ENCODE measurements at places on chromosomes 11 and 22.

GRCh38 chr11:66100272-66101065 lies 30.4 kb downstream of the PACS1 start:
- peak; percentile 39 for DNase-seq

- no peak for DNase-seq
These were observed 34.7 kb downstream of the USP47 start for GRCh38 chr11:11876458-11876857.

DNA sequence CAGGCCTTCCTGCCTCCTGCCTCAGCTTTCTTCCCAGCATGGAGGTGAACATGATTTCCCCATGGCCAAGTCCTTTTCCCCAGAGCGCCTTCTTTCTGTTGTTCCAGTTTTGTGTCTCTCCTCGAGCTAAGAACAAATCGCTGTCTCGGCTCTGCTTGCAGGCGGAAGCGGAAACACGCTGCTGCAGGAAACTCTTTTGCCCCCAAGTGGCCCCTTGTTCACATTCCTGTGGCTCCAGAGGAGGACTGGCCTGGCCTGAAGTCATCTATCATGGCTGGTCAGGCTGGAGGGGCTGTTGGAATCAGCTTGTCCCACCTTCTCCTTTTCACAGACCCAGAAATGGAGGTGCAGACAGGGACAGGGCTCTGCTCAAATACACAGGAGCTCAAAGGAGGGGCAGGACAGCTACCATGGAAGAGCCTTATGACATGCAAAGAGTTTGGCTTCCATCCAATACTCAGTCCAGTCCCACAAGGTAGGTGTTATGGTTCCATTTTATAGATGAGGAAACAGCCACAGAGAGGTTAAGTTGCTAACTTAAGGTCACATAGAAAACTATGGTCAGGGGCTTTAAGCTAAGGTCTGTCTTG lies 182.2 kb upstream of the SYT13 start:
- DNase-seq = no peak

GRCh38 chr22:49736538-49736937 lies 91.1 kb downstream of the BRD1 start:
- no peak for DNase-seq

DNA sequence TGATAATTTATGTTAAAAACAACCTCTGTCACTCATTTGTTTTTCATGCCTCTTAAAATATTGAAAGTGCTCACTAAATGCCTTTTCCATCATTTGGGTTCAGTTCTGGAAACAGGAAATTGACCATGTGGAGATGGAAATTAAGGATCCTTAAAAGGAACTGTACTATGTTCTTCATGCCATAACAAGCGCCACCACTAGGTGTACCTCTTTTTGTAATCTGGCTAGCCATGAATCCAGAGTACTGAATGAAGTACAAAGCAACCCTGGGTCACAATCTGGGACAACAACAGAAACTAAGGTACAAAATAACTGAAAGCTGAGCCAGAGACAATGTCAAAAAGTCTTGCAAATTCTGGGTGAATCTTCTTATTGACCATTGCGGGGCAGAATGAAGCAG lies 559.1 kb downstream of the FAM181B start:
- DNase-seq = no peak

- no peak for DNase-seq
These were observed 216.6 kb downstream of the CEP164 start for GRCh38 chr11:117544130-117544800.

DNA sequence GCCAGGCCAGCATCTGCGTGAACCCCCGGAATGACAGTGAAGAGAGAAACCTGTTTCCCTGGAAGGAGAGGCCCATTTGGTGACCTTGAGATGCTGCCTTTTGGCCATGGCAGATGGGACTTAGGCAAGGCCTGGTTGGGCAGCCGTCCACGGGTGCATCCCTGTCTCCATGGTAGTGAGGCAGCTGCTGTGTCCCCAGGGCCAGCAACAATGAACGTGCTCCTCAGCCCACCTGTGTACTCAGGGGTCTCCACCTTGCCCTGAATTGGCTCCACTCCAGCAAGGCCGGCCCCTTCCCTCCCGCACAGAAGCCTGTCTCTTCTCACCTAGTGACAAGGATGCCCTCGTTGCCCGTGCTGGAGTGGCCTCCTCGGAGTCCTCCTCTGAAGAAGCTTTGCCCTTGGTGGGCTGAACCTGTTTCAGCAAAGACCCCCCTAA lies 441.1 kb downstream of the TBC1D22A start:
- DNase-seq = no peak

Data from stimulated activated CD4-positive, alpha-beta T cell treated with anti-CD3 and anti-CD28 coated beads, Interleukin-15, amount 100 ng/mL, for 1 hour (primary cell).